ENCODE measurements at places on chromosomes 13 and 19. TPM values are rescaled to one million over a fixed set of nuclear protein-coding genes. Genes with fewer than 3 reads are reported as not detected.

GRCh38 chr13:30234619-30235162 lies 72.7 kb downstream of the KATNAL1 start:
- DNase-seq, result no peak

DNA sequence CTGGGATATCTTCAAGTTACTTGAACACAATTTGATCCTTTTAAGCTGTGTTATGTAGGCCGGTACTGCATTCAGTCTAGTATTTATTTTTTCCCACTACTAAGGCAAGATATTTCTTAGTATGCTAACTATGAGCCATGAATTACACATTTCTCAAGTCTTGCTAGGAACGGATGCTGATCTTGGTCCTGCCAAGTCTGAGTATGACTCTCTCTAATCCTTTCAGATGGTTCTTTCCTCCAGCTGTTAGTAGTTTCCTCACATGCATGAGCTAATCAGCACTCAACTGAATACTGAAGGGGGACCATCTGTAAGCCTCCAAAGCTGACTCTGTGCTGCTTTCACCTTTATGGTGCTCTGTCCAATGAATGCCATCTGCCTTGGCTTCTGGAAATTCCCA lies 460.3 kb downstream of the KCTD12 start:
- no peak for DNase-seq

GRCh38 chr19:50974702-50975556 lies 5.5 kb upstream of the KLK6 start:
- no peak for DNase-seq

- DNase-seq, result no peak
These were observed 28.2 kb downstream of the ELL start for GRCh38 chr19:18493440-18494266.

DNA sequence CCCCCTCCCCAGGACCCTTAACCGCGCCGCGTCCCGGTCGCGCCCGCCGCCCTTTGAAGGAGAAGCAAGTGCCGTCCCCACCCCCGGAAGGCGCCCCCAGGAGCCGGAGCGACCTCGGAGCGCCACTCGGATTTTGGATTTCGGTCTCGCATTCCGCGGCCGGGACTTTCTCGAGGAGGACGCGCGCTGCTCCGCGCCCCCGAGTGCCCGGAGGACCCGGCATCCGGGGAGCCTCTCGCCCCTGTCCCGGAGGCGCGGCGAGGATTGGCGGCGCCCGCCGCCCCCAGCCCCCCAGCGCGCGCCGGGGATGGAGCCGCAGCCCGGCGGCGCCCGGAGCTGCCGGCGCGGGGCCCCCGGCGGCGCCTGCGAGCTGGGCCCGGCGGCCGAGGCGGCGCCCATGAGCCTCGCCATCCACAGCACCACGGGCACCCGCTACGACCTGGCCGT lies 1.6 kb downstream of the MIDN start:
- no peak for DNase-seq

DNA sequence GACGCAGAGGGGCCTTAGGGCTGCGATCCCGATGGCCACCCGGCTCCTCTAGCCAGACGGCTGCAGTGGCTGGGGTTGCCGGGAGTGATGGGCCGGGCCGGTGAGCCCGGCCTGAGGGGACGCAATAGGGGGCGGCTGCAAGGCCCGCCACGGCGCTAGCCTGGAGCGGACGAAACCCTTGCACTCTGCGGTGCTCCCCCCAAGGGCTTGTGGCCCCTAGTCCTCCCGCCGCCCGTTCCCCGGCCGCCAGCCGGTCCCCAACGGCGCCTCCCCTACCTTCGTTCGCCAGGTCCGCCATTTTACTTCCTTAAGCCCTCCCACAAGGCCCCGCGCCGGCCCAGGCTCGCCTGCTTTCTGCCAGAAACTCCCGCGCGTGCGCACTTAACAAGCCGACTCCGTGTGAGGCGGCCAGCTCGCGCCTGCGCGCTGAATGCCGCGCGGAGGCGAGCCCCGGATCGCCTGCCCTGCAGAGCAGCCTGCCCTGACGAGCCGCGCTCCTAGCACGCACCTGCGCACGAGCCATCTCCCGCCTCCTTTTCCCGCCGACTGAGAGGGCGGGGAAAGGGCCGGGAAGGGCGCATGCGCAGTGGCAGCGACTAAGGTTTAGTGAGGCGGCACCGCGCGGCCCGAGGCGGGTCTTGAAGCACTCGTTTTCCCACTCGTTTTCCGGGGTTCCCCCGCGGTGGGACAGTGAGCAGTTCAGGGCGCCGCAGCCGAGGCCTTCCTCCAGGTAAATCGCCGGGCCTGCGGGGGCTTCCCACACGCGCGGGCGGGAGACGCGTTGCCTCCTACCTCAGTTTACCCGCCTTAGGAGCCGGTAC lies at the start of gene RANBP3:
RANBP3 (minus strand) TSS at position 356 of the 821 bp plus-strand sequence; CDS start at position 298, 58 bp downstream.
- DNase-seq, result peak; percentile 97

- no peak for DNase-seq
These were observed 6.2 kb downstream of the TLE6 start for GRCh38 chr19:2983351-2984214.

DNA sequence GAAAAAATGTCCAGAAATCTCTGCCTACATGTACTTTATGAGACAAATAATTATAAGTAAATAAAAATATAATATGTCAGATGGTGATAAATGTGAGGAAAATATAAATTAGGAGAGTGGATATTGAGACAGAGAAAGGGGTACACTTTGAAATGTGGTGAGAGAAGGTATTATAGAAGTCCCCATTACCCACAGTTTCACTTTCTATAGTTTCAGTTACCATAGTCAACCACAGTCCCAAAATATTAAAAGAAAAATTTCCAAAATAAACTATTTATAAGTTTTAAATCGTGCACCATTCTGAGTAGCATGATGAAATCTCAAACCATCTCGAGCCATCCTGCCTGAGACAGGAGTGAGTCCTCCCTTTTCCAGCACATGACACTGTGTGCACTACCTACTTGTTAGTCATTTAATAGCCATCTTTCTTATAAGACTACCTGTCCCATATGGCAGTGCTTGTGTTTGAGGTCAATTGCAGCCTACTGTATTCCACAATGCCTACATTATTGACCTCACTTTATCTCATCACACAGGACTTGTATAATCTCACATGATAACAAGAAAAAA lies 653.7 kb downstream of the DACH1 start:
- DNase-seq, result no peak

Gene SKA3
- total RNA-seq, result 17.4 TPM

Gene ZNF607
- total RNA-seq, result 2.8 TPM
